ENCODE measurements at places on chromosomes 11 and 22.

DNA sequence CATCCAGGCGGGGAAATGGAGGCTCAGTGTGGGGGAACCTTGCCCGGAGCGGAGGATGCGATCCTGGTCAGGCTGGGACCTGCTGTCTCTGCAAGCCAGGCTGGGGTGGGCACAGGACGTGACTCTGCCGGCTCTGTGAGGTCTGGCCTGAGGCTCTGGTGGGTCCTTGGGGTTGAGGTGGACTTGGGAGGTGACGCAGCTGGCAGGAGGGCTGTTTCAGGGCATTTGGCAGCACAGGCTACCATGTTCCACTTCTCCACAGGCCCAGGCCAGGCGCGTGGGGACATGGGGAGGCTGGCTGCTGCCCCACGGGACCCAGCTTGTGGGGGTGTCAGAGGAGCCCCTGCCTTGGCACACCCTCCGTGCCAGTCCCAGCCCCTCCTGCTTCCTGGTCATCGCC, 1199.7 kb downstream of the BRD1 start:
- no peak for DNase-seq

- no peak for DNase-seq
Measured at GRCh38 chr11:81979448-81979847, 754.2 kb downstream of the FAM181B start.

GRCh38 chr11:32224580-32224979, 133.7 kb downstream of the RCN1 start:
- DNase-seq = no peak

- no peak for DNase-seq
Measured at GRCh38 chr11:12128301-12128751, 17.9 kb downstream of the MICAL2 start.

- no peak for DNase-seq
Measured at GRCh38 chr11:86183694-86184093, 60.9 kb upstream of the EED start.

DNA sequence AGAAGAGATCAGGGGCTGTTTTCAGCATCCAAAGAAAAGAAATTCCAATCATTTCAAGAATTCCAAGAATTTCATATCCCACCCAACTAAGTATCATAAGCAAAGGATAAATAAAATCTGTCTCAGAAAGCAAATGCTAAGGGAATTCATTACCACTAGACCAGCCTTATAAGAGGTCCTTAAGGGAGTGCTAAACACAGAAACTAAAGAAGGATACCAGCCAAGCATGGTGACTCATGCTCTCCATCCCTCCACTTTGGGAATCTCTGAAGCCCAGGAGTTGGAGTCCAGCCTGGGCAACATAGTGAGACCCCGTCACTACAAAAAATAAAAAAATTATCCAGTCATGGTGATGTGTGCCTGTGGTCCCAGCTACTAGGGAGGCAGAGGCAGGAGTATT, 17.8 kb downstream of the FADD start:
- no peak for DNase-seq

- DNase-seq = no peak
Measured at GRCh38 chr11:11140510-11140909, 212.5 kb downstream of the CSNK2A3 start.

DNA sequence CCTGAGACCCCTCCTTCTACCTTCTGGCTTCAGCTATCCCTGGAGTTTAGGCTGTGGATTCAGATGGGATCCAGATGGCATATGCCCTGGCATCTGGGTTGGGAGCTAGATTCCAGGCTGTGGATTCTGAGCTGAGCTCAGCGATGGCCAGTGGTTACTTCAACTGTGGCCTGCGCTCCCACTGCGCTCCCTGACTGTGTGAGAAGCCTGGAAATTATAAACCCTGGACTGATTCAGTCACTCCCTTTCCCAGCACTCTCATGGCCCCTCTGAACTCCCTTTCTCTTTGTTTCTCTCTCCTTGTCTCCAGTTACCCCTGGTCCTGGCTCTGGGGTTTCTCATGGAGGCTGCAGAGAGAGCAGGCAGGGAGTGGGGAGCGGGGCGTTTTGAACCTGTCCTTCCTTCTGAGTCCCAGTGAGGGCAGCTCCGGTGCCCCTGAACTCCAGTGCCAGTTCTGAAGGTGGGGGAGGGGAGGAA, 4.8 kb downstream of the ARHGEF17 start:
- DNase-seq = no peak

GRCh38 chr11:36278531-36279282, 10.5 kb downstream of the COMMD9 start:
- no peak for DNase-seq

DNA sequence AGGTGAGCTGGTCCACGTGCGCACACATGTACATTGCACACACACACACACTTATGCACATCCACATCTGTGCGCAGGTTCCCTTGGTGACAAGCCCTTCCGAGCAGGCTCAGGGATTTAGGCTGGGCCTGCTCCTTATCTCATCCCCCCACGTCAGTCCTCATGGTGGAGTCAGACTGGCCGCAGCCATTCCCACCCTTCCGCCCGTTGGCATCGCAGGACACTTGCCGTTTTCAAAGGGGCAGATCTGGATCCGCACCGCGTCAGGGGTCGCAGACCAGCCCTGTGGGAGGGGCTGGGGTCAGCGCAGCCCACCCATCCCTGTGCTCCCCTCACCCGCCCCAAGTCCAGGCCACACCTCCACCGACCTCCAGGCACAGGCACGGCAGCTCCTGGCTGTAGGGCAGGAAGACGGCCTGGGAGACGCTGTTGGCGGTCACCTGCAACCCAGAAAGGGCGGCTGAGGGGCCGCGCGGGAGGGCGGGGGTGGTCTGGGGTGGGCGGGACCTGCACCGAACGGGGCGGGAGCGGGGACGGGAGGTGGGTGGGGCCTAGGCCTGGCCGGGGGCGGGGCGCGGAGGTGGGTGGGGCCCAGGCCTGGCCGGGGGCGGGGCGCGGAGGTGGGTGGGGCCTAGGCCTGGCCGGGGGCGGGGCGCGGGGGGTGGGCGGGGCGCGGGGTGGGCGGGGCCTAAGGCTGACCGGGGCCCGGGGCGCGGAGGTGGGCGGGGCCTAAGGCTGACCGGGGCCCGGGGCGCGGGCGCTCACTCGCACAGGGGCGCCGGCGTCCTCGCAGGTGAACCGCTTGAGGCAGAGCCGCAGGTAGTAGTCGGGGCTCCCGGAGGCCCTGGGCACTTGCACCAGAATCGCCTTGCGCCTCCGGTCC, 13.3 kb downstream of the IL17REL start:
- peak; percentile 38 for DNase-seq

- no peak for DNase-seq
Measured at GRCh38 chr11:94934846-94935245, 38.5 kb downstream of the CWC15 start.
